CD8-positive, alpha-beta memory T cell (primary cell): ENCODE measurements at places on chromosomes 6 and 20. TPM values are rescaled to one million over a fixed set of nuclear protein-coding genes. Genes with fewer than 3 reads are reported as not detected.

- DNase-seq = no peak
Observed at GRCh38 chr6:151389618-151390275, 1.6 kb downstream of the ZBTB2 start.

DNA sequence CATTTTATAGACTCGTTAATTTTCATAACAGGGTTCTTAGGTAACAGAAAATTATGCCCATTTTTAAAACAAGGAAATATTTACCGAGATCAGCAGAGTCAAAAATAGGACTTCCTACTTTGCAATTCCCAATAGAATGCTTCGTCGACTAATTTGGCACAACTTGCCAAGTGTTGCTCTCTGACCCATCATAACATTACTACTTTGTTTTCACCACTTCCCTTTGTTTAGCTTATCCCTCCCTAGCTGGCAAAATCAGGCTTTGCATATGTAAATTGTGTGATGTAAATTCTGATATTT is 914 bp upstream of the RANBP9 start:
- no peak for DNase-seq

DNA sequence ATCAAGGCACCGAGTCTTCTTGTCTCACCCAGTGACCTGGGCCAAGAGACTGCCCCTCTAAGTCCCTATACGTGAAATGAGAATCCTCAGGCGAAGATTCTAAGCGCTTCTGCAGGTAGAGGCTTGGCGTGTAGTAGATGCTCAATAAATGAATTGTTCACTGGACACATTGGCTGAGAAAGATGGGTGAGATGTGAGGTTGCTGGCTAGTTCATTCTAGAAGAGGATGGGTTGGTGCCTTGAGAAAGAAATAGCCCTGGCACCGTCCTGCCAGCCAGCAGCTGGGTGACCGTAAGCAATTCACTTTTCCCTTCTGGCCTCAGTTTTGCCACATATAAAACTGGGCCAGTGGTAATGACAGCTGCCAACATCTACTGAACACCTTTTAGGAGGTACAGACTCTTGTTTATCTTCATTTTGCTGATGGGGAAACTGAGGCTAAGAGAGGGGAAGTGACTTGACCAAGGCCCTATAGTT is 1.4 kb downstream of the SRC start:
- no peak for DNase-seq

The POPDC3 gene
- total RNA-seq = not detected

The AGPAT4 gene
- 2.8 TPM for total RNA-seq
